GOT3 (cell line): ENCODE measurements at places on chromosomes 6 and 20.

GRCh38 chr20:33812908-33813462 is 1.8 kb downstream of the CHMP4B start:
- DNase-seq: no peak

DNA sequence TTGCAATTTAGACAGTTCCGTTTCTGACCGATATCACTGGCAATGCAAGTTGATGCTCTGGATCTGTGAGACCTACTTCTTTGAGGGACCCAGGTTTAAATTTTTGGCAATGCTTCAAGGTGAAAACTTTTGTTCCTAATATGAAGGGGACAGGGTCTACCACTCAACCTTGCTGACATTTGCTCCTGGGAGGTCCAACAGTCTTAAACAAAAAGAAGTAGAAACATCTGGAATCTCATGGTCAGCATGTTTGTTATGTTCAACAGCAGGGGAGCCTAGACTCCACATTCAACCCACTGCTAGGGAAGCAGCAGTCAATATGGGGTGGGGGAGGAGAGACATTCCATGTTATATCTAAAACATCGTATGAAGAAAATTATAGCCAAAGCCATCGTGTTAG is 196.4 kb downstream of the SIM1 start:
- no peak for DNase-seq

DNA sequence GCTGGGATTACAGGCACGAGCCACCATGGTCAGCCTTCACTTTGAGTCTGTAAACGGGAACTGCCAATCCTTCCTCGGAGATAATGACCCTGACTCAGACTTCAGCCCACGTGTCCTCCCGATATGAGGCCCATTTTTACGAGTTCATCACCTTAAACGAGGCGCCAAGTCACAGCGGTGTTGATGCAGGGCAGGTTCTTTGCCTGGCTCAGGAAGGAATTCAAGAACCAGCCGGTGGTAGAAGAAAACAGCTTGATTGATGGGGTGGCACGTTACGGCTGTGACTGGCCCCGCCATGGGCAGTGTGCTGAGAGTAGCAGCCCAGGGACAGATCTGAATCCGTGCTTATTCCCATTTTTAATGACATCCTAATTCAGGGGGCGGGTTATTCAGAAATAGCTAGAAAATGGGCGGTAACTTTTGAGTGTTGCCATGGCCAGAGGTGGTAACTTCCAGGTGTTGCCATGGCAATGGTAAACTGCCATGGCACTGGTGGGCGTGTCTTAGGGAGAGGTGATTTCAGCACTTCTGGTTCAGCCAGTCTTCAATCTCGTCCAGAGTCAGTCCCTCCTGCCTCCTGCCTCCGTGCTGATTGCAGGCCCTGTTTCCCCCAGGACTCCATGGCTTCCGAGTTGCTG is 9.1 kb upstream of the MAP1LC3A start:
- DNase-seq: no peak

GRCh38 chr20:15528391-15529111 is 1044.7 kb downstream of the KIF16B start:
- no peak for DNase-seq

DNA sequence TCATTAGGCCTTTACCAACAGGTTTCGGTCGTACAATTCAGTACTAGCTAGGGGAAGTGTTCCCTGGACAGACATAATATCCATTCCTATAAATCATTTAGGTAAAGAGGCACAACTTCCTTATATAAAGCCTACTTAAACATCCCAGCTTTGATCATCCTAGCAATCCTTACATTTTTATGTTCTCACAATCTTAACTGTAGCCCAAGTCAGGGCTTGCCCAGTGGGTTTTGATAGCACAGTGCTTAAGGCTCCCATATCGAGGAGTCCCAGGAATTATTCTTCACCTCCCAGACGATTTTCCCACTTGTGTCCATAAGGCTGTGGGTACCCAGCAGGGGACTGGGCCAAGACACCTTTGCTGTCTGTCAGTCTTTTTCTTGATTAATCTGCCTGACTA is 63.2 kb downstream of the E2F3 start:
- DNase-seq: no peak
